Heart right ventricle (tissue), 16 donors: ENCODE measurements at places on chromosomes 13 and 19. TPM values are rescaled to one million over a fixed set of nuclear protein-coding genes. Genes with fewer than 3 reads are reported as not detected.
A peak's percentile ranks its signal among the peaks of the same experiment; 100 is the strongest.

DNA sequence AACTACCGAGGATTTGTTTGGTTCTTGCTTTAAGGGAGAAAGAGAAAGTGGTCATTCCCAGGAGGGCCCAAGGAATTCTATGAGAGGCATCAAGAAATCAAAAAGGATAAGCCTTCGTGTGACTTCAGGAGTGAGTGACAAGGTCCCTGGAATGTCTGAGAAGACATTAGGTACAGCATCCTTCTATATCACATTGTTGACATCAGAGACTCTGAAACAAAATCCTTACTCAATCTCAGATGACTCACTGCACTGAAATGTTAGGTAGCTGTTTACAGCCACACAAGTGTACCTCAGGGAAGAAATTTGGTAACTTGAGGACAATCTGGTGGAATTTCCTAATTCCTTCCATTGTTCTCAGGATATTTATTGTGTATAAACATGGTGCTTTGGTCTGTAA lies 7.9 kb upstream of the LGALS14 start:
- no peak for DNase-seq
- no peaks in the 10 kb centered on the region for H3K36me3 ChIP-seq
- H3K4me3 ChIP-seq = no peak overlapping the region
- no peaks in the 10 kb centered on the region for H3K4me1 ChIP-seq
- no peak overlapping the region for H3K27ac ChIP-seq

The CPB2 gene
- not detected for total RNA-seq

GRCh38 chr19:56403261-56403660 lies 871 bp upstream of the ZNF583 start:
- no peak for DNase-seq
- H3K27me3 ChIP-seq = no peaks in the 10 kb centered on the region
- H3K4me1 ChIP-seq = peaks cover 19% of the 10 kb centered on the region
- H3K36me3 ChIP-seq = peaks cover 30% of the 10 kb centered on the region
- H3K4me3 ChIP-seq = peak overlapping the region; percentile 80

DNA sequence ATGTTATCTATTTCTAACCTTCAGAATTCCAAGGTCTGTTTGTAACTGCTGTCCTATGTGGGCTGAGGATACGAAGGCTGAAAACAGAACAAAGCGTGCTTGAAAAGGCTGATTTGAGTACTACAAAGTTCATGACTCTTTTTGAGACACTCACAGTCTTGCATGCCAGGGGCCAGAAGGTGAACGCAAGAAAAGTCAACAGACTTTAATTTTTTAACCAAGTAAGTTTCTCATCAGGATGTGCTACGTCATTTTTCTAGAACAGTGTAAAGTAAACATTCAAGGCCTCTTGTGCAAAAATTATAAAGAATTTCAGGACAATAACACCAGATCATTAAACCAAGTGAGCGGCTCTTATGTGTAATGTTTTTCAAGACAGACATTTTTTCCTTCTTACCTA lies 163.5 kb downstream of the COG6 start:
- H3K36me3 ChIP-seq = no peaks in the 10 kb centered on the region
- no peak overlapping the region for H3K27ac ChIP-seq
- no peaks in the 10 kb centered on the region for H3K27me3 ChIP-seq
- peaks cover 4% of the 10 kb centered on the region for H3K4me1 ChIP-seq
- no peak overlapping the region for H3K4me3 ChIP-seq

DNA sequence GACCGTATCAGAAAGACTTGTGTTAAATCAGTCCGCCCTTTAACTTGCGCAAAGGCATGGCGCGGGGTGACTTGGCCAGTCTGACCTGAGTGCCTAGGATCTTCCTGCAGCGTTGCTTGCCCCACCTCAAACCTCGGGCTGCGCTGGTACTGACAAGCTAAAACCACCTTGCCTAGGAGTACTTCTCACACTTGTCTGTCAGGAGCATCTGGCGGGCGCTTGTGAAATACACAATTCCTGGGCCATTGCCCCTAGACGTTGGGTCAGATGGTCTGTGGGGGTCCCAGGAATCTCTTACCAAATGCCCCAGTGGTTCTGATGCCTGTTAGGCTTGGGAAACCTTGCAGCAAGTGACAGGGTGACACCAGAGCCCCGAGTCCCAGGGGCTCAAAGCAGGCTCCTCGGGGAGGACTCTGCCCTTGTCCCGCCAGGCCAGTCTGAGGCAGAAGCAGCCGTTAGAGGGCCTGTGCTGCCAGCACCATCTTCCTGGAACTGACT lies 12.9 kb downstream of the CEBPG start:
- no peaks in the 10 kb centered on the region for H3K27me3 ChIP-seq
- no peaks in the 10 kb centered on the region for H3K36me3 ChIP-seq
- H3K4me3 ChIP-seq = no peak overlapping the region
- DNase-seq = no peak
- peak overlapping the region; percentile 24 for H3K27ac ChIP-seq

The HIF3A gene
- 59.1 TPM for total RNA-seq

DNA sequence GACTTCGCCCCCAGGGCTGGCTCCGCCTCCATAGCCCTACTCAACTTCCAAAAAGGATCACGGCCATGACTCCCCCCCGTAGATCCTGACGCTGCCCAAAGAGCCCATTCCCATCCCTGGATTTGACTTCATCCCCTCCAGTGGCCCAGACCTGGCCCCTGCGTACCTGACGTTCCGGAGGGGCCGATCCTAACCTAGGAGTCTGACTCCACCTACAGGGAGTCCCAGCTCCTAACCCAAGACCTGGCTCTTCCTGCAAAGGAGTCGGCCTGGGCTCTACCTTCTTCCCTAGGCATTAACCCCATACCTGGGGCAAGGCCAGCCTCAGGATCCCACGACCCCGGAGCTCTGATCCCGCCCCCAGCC lies 10.8 kb downstream of the STAP2 start:
- peaks cover 23% of the 10 kb centered on the region for H3K4me1 ChIP-seq
- H3K36me3 ChIP-seq = no peaks in the 10 kb centered on the region
- H3K4me3 ChIP-seq = peak overlapping the region; percentile 45

DNA sequence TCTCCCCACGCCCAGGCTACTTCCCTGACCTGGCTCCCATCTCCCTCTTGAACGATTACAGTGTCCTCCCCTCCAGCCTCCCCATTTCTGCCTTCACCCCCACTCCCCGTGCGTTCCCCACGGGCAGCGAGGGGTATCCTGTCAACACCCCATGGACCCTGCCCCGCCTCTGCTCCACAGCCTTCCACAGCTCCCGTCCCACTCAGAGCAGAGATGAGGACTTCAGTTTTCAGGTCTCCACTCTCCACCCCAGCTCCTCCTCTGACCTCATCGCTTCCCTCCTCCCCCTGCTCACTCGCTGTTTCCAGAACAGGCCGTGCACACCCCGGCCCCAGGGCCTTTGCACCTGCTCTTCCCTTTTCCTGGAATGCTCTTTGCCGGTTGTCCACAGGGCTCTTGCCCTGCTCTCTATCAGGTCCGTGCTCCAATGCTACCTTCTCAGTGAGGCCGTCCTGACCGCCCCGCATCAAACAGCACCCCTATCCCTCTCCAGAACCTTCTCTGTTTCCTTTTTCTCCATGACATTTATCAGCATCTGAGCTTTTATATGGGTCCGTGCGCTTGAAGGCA lies 15.0 kb downstream of the LRRC4B start:
- no peaks in the 10 kb centered on the region for H3K36me3 ChIP-seq
- no peak for DNase-seq
- peaks cover 68% of the 10 kb centered on the region for H3K27me3 ChIP-seq
- H3K27ac ChIP-seq = no peak overlapping the region
- no peak overlapping the region for H3K4me3 ChIP-seq

DNA sequence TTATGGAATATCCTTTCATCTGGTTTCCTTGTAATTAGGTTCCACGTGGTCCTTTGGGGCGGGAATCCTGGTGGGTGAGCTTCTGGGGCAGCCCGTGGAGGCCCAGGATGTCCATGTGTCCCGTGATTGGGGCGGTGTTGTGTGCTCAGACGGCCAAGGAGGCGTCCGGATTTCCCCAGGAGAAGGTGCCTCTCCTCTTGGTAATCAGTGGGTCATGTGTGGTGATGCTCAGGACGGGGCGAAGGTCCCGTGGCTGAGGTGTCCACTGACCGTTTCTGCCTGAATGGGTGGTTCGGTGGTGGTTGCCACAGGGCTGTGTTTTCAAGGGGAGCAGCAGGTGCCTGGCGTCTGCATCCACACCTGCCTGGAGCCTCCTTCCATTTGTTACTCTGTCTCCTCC lies 52.2 kb upstream of the F7 start:
- no peak for DNase-seq
- no peak overlapping the region for H3K4me3 ChIP-seq
- no peaks in the 10 kb centered on the region for H3K27me3 ChIP-seq
- peaks cover 14% of the 10 kb centered on the region for H3K4me1 ChIP-seq
- no peak overlapping the region for H3K27ac ChIP-seq

DNA sequence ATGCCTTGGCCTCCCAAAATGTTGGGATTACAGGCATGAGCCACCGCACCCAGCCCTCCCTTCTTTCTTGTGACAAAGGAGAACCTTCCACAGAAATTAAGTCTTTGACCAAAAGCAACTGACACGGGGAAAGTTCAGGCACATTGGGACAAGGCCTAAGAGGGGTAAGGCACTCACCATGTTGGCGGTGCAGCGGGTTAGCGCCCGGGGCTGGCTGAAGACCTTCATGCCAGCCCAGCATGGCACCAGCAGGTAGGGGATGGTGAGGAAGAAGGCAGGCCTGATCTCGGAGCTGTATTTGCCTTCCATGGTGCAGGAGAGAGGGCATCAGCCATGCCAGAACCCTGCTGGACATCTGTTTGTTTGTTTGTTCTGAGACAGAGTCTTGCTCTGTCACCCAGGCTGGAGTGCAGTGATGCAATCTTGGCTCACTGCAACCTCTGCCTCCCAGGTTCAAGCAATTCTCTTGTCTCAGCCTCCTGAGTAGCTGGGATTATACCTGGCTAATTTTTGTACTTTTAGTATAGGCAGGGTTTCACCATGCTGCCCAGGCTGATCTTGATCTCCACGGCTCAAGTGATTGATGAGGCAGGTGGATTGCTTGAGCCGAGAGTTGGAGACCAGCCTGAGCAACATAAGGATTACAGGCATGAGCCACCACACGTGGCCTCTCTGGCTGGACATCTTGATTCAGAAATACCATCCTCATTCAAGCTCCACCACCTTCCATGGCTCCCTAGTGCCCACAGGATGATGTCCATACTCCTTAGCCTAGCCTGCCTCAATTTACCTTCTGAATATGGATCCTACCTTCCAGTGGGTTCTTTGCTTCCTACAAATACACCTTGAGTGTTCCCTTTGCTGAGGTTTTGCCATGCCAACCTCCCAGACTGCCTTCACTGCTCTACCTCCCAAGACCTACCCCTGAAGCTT lies 4.4 kb downstream of the TM6SF2 start:
- no peak overlapping the region for H3K4me3 ChIP-seq
- H3K27ac ChIP-seq = no peak overlapping the region
- peaks cover 9% of the 10 kb centered on the region for H3K27me3 ChIP-seq
- no peak for DNase-seq
- no peaks in the 10 kb centered on the region for H3K4me1 ChIP-seq

DNA sequence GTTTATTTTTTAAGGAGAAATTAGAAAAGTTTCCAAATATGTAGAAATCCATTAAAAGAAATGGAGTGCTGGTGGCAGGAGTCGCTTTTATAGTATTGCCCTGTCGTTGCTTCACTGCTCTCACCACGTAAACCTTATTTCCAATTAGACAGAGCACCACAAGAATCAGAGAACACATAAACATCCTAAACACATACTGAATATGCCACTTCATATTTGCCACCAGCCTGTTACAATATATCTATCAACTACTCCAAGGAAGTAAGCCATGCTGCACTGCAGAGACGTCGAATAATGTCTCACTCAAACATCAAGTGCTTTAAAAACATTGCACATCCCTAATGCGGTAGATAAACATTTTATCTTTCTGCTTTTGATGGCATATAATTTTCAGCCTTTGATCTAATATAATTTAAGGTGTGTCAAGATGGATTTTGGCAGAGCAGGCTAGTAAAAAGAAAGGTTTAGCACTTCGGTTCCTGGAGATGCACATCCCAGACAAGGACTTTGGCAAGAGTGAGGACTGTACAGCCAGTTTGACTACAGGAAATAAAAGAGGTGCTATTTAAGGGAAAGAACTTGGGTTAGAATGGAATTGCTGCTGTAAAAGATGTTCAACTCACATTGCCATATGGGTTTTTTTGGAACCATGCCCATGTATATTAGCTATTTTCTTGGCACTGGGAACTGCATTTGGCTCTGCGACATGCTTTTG lies 932.3 kb downstream of the EFNB2 start:
- no peaks in the 10 kb centered on the region for H3K4me1 ChIP-seq
- H3K27ac ChIP-seq = no peak overlapping the region
- H3K36me3 ChIP-seq = no peaks in the 10 kb centered on the region

- peaks cover 15% of the 10 kb centered on the region for H3K36me3 ChIP-seq
- H3K27me3 ChIP-seq = no peaks in the 10 kb centered on the region
- H3K4me3 ChIP-seq = no peak overlapping the region
- DNase-seq = no peak
- H3K4me1 ChIP-seq = no peaks in the 10 kb centered on the region
- H3K27ac ChIP-seq = no peak overlapping the region
Observed at GRCh38 chr19:32877977-32878745, 8.6 kb upstream of the SLC7A9 start.

The SIGLEC7 gene
- 0.15 TPM for total RNA-seq

DNA sequence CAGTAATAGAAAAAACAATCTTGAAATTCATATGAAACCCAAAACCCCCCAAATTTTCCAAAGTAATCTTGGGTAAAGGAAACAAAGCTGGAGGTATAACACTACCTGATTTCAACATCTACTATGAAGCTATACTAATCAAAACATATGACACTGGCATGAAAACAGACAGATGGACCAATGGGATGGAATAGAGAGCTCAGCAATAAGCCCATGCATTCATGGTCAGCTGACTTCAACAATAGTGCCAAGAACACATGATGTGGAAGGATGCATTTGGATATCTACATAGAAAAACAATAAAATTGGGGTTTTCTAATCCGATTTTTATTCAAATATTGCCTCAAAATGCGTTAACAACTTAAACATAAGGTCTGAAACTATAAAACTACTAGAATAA lies 32.2 kb upstream of the ZNF766 start:
- no peaks in the 10 kb centered on the region for H3K27me3 ChIP-seq
- no peak overlapping the region for H3K27ac ChIP-seq
- H3K4me1 ChIP-seq = no peaks in the 10 kb centered on the region
- H3K36me3 ChIP-seq = no peaks in the 10 kb centered on the region

The ZNF442 gene
- total RNA-seq = 5.9 TPM

The CEACAM3 gene
- total RNA-seq = 0.37 TPM

The PABPC3 gene
- total RNA-seq = 0.09 TPM

DNA sequence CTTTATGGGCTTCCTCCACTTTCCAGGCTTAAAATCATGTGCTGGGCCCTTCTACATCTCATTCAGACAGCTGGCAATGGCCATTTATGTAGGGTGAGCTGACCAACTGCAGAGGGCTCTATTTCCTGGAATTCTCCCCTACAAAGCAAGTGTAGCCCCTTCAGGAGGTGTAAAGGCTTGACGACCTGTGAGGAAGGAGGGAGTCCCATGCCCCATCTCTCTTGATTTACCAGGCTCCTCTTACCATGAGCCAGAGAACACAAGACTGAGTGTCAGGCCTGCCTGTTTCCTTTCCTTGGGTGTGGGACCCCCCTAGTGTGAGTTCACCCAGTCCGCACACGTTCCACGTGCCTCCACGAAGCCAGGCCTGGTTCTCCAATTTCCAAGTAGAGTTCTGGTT lies 16.6 kb downstream of the ZNF536 start:
- H3K27me3 ChIP-seq = no peaks in the 10 kb centered on the region
- H3K36me3 ChIP-seq = no peaks in the 10 kb centered on the region
- no peak overlapping the region for H3K4me3 ChIP-seq
- no peaks in the 10 kb centered on the region for H3K4me1 ChIP-seq

The ATP8A2 gene
- 0.17 TPM for total RNA-seq

The DDA1 gene
- total RNA-seq = 25.1 TPM

GRCh38 chr19:15466851-15467733 lies 2.7 kb upstream of the RASAL3 start:
- H3K27ac ChIP-seq = no peak overlapping the region
- no peaks in the 10 kb centered on the region for H3K36me3 ChIP-seq
- H3K4me1 ChIP-seq = no peaks in the 10 kb centered on the region
- peaks cover 73% of the 10 kb centered on the region for H3K27me3 ChIP-seq
- DNase-seq = no peak
